Thyroid gland (tissue), 4 donors: ENCODE measurements at places on chromosomes 6 and 20. TPM values are rescaled to one million over a fixed set of nuclear protein-coding genes. Genes with fewer than 3 reads are reported as not detected.

- DNase-seq, result no peak
Measured at GRCh38 chr6:168638468-168639271, 197.7 kb downstream of the SMOC2 start.

DNA sequence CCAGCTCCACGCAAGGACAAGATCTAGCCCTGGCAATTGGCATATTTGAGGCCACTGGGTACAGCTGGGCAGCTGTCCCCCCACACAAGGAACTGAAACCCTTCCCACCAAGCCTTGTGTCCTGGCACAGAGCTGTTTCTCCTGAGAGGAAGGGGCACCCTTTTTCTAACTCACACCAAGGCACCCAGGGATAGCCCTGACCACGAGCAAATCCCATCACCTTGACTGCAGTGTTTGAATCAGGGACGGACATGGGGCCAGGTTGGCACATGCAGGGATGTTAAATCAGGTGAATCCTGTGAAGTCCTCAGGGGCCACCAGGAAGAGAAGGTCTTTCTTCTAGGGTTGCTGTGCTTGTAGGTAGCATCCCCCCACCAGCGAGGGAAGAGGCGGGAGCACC is 246.6 kb downstream of the PREX1 start:
- no peak for DNase-seq

The LKAAEAR1 gene
- total RNA-seq, result 1.3 TPM

DNA sequence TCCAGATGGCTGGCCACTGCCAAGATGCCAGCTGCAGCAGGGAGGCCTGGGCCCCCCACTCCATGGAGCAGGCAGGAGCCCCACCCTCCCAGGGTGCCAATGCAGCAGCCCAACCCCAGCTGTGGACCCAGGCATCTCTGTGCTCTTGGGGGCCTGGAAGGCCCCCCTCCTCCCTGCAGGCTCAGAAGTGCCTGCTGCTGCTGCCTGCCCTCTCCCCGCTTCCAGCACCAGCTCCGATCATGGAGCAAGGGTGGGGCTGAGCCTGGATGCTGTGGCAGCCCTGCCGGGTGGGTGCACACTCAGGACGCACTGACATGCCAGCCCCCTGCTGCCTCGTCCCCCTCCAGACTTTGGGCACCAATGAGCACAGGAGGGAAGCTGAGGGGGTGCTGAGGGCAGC is 14.8 kb upstream of the ABCC10 start:
- DNase-seq, result no peak

GRCh38 chr6:1619098-1619672 is 9.5 kb downstream of the FOXC1 start:
- no peak for DNase-seq

DNA sequence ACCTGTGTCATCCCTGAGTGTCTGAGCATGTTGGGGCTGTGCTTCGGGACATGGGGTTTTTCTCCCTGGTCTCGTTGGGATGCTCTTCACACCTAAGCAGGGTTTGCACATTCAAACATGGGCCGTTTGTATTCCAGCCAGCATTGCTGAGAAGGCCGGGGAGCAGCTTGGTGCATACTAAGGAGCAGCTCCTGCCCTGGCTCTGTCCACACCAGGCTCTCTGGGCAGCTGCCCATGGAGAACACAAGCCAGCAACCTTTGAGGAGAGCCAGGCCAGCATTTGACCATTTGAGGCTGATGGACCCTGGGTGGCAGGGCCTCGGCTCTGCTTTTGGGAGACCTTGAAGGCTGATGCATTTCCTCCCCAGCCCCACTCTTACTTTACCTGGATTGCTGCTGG is 92.1 kb downstream of the PHACTR3 start:
- no peak for DNase-seq

The RSPH4A gene
- 1.6 TPM for total RNA-seq

- no peak for DNase-seq
Measured at GRCh38 chr6:111242452-111242851, 155.1 kb downstream of the SLC16A10 start.

DNA sequence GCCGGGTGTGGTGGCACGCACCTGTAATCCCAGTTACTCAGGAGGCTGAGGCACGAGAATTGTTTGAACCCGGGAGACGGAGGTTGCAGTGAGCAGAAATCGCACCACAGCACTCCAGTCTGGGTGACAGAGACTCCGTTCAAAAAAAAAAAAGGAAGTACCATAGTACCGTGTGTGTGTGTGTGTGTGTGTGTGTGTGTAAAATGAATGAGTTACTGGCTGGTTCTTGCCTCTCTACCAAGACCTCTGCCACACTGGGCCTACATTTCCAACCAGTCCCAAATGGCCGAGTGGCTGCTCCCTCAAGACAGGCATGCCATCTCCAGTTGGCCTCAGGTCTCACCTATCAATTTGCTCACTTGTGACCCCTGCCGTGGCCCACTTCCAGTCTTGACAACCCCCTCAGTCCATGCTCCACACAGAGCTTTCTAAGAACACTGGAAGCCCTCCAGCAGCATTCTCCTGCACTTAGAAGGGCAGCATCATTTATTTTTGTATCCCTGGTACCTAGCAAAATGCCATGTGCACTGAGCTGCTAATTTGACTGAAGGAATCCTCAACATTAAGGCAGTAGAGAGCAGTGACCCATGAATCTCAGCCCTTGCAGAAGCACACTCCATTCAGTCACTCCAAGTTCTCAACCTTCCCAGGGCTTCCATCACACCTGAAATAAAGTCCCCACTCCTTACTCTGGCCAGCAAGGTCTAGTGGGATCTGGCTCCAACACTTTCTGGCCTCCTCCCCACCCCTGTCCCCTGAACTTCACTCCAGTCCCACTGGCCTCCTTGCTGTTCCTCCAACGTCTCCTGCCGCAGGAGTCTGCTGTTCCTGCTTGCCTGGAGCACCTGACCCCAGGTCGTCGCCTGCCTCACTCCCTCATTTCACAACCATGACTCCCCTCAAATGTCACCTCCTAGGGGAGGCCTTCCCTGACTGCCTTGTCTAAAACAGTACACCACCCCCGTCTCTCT is 29.9 kb downstream of the COX4I2 start:
- peak; percentile 69 for DNase-seq

DNA sequence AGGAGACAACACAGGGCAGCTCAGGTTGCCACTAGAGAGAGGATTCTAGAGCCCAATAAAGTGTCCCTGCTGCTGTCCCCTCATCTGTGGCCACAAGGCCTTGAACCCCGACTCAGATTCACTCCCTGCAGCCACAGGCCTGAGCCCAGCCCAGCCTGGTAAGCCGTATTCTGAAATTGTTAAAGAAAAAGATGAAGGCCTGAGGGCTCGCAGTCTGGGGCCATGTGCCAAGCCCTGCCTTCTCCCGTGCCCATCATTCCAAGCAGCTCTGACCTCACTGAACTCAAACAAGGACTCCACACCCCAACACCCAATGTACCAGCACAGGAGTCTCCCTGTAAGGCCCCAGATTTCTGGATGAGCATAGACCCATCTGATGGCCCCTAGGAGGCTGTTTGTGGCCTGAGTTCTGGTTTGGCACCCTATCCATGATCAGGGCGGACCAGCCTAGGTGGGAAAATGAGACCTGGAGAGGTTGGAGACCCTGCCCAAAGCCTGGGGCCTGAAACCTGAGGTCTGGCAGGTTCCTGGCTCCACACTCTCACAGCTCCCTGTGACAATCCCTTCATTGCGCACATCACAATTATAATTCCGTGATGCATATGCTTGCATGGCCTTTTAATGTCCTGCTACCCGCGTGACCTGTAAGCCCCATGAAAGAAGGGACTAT is 62.0 kb upstream of the TOP1 start:
- no peak for DNase-seq

DNA sequence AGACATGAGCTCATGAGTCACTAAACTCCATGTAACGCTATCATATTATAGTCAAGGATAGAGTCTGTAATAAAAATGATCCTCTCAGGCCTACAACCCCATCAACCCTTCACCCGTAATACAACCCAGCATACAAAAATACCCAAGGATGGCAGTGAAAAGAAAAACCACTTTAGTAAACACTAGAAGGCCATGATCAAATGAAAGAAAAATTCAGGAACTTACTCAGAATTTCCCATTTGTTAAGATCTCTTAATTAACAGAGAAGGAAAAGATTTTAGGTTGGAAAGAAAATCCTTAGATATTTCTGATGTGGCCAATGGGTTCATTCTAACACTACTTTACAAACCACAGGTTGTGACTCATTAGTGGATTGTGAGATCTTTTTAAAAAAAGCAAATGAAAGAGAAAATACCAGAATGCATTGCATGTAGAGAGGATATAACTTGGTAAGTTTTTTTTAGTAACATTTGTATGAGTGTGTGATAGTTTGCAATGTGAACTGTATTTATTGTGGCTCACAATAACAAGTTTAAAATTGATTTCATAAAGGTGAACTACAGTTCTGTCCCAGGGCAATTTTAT is 8.0 kb upstream of the UBE2J1 start:
- no peak for DNase-seq

The FRS3 gene
- 6.7 TPM for total RNA-seq

The PLN gene
- 21.8 TPM for total RNA-seq

DNA sequence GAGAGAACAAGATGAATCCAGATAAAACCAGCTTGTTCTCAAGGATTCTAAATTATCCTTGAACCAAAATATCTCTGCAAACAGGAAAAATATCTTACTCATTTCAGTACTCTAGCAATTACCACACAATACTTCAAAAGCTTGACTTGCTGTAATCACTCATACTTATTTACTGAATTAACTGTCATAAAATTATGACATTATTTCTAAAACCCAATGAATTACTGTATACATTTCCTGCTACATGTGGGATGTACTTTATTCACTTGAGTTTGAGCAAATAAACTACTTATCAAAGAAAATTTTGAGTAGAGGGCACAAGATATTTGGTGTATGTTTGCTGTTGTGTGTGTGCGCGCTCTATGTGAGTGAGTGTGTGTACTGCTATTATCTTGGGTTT is 9.7 kb downstream of the EIF2S2 start:
- no peak for DNase-seq

- no peak for DNase-seq
Measured at GRCh38 chr6:46655803-46656202, 3.0 kb downstream of the SLC25A27 start.

DNA sequence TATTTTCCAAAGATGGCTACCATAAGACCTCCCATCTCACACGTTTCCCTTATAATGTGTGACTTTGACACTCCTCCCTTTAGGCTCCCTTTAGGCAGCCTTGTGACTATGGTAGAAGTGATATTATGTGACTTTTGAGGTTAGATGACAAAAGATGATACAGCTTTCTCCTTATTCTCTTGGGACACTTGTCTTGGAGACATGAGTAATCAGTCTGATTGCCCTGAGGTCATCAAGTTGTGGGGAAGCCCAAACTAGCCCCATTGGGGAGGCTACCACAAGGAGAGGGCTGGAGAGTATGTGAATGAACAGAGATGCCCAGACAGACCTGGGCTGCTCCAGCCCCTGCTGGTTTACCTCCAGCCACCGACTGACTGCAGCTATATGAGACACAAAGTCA is 10.6 kb upstream of the DLK2 start:
- DNase-seq, result no peak

The CENPW gene
- 1.9 TPM for total RNA-seq

DNA sequence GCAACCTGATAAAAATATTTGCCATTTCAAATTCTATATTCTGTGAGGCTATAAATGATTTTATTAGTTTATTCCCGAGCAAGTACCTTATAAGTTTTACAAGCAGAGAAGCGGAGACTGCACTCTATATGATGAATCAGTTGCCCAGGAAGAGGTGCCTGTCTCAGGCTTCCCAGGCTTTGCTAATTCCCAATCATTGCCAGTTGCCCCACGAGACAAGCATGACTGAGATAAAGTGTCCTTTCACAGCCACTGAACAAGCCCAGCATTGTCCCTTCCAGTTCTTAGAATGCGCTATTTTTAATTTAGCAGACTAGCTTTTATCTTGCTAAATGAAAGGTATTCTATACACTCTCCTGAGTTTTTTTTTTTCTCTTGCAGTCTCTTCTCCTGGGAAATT is 260.7 kb downstream of the ALDH8A1 start:
- DNase-seq, result no peak

The TINAG gene
- not detected for total RNA-seq

DNA sequence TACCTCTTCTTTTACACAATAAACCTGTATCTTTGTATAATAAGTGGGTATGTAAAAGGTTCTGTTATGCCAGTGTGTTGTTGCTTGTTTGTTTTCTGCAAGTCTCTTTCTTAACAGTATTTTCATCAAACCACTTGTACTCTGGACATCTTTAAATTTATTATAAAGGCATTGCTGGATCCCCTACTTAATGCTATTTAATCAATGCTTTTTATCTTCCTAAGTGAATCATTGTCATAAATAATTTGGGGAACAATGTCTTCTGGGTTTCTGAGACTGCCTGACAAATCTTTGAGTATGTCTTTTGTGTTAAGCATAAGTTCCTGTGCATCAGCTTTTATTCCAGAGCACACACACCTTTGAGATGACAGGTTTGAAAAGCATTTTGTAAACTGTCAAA is 64.7 kb downstream of the ITCH start:
- no peak for DNase-seq
